ENCODE measurements at places on chromosomes 6 and 20. TPM values are rescaled to one million over a fixed set of nuclear protein-coding genes. Genes with fewer than 3 reads are reported as not detected.

The SOD2 gene
- 62.6 TPM for total RNA-seq

The KIAA1755 gene
- total RNA-seq = 5.1 TPM

The EBF4 gene
- 0.76 TPM for total RNA-seq

The STMND1 gene
- total RNA-seq = not detected

The CRISP3 gene
- total RNA-seq = not detected

The ERMARD gene
- total RNA-seq = 15.6 TPM

The LZTS3 gene
- 12.1 TPM for total RNA-seq

The SMPDL3A gene
- 13.4 TPM for total RNA-seq

- peak; percentile 2 for DNase-seq
Observed at GRCh38 chr20:6940048-6940447, 172.6 kb downstream of the BMP2 start.

DNA sequence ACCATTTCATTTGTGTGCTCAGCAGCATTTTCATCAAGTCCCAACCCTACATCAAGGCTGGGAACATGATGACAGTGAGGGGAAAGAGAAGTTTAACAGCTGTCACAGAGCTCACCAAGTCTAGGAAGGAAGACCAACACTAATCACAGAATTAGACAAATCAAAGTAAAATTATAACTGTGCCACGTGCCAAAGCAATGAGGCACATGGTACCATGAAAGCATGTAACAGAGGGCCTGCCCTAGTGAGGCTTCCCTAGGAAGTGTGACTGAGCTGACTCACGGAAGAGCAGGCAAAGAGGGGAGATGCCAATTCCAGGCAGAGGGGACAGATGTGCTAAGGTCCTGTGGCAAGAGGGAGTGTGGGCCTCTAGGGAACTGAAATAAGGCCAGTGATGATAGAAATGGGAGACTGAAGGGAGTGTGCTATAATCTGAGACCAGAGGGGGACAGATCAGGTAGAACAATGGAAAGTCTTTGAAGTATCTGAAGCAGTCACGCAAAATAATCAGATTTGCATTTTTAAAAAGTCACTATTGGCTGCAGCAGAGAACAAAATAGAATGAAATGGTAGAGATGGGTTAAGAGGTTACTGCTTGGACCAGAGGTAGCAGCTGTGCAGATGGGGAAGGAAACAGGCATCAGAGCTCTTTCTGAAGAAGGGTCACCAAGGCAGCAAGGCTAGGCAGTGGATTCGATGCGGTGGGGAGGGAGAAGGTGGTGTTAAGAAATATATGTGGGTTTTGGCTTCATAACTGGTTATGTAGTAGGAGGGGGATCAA, 86.8 kb downstream of the GPR6 start:
- no peak for DNase-seq

- peak; percentile 16 for DNase-seq
Observed at GRCh38 chr20:57130160-57130772, 136.2 kb downstream of the BMP7 start.

- no peak for DNase-seq
Observed at GRCh38 chr6:84003131-84003530, 30.4 kb upstream of the MRAP2 start.

GRCh38 chr6:21594416-21595281, 1.1 kb downstream of the SOX4 start:
- DNase-seq = peak; percentile 86

GRCh38 chr20:32366380-32366779, 8.2 kb downstream of the ASXL1 start:
- DNase-seq = no peak

DNA sequence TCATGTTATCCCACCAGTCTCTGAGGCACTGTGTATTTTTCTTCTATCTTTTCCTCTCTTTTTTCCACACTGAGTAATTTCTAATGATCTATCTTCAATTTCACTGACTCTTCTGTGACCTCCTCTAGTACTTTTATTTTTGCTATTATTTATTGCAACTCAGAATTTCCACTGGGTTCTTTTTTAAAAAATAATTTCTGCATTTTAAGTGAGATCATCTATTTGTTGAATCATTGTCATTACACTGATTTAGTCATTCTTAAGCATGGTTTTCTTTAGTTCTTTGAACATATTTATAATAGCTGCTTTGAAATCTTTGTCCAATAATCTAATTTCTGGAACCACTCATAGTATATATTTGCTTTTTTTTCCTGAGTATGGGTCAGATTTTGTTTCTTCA, 96.7 kb upstream of the SLC22A16 start:
- DNase-seq = peak; percentile 47

DNA sequence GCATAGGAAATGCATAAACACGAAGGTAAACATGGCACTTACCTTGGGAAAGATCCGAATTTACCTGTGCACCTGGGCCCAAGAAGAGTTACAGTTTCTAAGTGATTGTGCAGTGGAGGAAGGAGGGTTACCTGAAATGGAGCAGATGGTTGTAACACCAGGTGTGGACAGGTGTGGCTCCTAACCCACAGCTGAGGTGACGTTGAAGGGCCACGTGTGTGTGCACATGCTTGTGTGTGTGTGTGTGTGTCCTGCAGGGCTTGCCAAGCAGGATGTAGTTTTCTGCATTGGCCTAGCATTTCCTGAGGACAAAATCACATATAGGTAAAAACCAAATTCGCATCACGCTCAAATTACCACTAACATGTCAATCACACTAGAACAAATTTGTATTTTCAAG, 240.8 kb downstream of the ANKRD60 start:
- no peak for DNase-seq

DNA sequence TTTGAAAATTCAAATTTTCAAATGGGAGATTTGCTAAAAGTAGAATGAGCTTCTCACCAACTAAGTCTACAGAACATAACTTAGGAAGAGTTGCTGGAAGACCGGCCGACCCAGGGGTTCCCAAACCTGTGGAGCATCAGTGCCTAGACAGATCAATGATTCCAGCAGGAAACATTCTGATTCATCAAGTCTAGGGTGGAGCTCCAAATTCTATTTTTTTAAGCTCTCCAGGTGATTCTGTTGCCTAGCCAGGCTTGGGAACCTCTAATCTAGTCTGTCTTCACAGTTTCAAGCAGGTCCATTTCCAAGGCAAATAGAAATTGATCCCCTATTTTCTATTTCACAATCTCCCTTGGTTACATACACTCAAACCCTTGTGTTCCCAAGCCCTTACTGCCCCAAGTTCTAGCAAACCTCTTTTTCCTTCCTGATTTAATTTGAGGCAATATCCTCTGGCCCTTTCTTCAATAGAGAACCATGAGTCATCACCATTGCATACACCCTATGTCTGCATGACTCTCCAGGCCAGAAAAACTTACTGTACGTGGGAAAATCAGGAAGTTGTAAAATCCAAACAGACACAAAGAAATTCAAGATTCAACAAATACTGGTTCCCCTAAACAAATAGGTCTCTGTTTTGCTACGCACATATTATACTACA, 8.9 kb downstream of the ATXN1 start:
- DNase-seq = peak; percentile 98

- DNase-seq = peak; percentile 99
Observed at GRCh38 chr6:14743474-14744211, 502.2 kb upstream of the JARID2 start.

DNA sequence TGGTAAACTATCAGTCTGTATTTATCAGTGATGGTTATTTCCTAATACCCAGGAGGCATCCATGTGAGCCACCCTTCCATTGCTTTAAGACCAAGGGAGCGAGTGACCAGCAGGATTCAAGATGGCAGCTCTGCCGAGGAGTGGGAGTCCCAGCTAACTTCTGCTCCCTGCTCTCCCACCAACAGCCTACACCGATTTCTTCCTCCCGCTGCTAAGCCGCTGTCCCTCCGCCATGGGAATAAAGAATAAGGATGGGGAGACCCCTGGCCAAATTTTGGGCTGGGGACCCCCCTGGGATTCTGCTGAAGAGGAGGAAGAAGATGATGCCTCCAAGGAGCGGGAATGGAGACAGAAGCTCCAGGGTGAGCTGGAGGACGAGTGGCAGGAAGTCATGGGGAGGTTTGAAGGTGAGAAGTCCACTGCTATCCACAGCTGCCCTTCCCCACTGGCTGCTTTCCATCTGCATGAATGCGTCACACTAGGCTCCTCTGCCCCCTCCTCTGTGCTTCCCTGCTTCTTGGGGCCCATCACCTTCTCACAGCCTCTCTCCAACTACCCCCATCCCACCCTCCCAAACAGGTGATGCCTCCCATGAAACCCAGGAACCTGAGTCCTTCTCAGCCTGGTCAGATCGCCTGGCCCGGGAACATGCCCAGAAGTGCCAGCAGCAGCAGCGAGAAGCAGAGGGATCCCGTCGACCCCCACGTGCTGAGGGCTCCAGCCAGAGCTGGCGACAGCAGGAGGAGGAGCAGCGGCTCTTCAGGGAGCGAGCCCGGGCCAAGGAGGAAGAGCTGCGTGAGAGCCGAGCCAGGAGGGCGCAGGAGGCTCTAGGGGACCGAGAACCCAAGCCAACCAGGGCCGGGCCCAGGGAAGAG, 10.3 kb downstream of the NFKBIL1 start:
- DNase-seq = no peak

DNA sequence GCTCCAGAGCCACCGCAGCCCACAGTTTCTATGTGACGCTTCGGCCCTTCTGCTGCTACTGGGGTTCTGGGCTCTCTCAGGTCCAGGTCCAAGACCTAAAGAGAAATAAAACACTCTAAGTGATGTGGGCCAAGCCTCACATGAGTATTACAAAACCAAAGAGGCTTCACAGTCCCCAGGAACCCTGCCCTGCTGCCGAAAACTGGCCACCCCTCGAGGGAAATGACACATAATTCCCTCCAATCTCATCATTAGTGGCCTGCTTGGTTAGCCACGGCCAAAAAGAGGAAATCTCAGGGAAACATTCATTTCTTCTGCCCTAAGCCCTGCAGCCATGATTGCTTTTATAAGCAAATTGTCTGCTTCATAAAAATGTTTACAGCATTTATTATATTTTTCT, 32.5 kb downstream of the DLL1 start:
- no peak for DNase-seq

- no peak for DNase-seq
Observed at GRCh38 chr6:156113631-156114030, 658.0 kb upstream of the NOX3 start.

DNA sequence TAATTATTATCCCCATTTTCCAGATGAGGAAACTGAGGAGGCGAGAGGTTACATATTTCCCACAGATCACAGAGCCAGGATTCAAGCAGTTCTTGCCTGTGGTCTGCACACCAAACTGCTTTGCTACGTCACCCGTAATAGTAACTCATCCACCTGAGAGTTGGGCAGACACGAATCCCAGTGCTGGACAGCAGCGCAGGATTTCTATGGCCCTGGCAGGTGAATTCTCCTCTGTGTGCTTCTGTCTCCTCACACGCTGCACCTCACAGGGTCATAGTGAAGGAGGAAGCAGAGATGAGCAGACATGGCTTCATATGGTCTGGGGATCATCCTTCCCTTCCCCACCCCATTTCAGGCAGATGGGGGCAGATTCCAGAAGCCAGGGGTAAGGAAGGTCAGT, 127.0 kb upstream of the LRFN2 start:
- no peak for DNase-seq

DNA sequence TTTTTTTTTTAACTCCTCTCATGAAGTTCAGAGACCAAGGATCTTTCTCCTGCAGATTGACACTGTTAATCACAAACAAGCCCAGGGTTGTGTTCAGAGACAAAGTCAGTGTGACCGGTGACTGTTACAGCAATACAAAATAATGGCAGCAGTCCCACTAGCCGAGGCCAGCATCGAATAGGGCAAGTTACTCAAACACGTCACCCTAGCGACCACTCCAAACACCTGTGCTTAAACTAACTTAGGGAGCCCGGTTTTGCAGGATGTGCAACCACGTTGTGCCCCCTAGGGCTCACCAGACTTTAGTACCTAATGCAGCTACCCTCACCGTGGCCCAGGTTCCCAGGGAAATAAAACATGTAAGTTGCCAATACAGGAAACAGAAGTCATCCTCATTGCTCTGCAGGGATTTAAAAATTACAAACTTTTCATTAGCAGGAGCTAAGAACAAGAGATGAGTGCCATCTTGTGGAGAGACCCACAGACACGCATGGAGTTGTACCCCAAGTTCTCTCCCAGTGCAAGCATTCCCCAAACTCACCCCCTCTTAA, 38.1 kb downstream of the FAM50B start:
- DNase-seq = peak; percentile 72

Measured in GM23248 (cell line).